ENCODE measurements at places on chromosomes 12 and 14. TPM values are rescaled to one million over a fixed set of nuclear protein-coding genes. Genes with fewer than 3 reads are reported as not detected.

The SLIRP gene
- 418 TPM for polyA plus RNA-seq

The PRPH gene
- 0.71 TPM for polyA plus RNA-seq

The TAS2R20 gene
- 0.47 TPM for polyA plus RNA-seq

The MYBPC1 gene
- not detected for polyA plus RNA-seq

The TRMT5 gene
- polyA plus RNA-seq: 5.6 TPM

The KRT78 gene
- not detected for polyA plus RNA-seq

The FSCB gene
- not detected for polyA plus RNA-seq

The FANCM gene
- 2.6 TPM for polyA plus RNA-seq

The POU6F1 gene
- polyA plus RNA-seq: 5.2 TPM

The SLC5A8 gene
- polyA plus RNA-seq: 2.7 TPM

The OVCH1 gene
- not detected for polyA plus RNA-seq

The NOS1 gene
- polyA plus RNA-seq: 1.3 TPM

The CMKLR1 gene
- 6.1 TPM for polyA plus RNA-seq

The PIWIL1 gene
- polyA plus RNA-seq: 0.15 TPM

The PDE3A gene
- 3.3 TPM for polyA plus RNA-seq

Data from kidney (tissue), 22 donors.